ENCODE measurements at places on chromosomes 7 and 10. TPM values are rescaled to one million over a fixed set of nuclear protein-coding genes. Genes with fewer than 3 reads are reported as not detected.
A peak's percentile ranks its signal among the peaks of the same experiment; 100 is the strongest.

DNA sequence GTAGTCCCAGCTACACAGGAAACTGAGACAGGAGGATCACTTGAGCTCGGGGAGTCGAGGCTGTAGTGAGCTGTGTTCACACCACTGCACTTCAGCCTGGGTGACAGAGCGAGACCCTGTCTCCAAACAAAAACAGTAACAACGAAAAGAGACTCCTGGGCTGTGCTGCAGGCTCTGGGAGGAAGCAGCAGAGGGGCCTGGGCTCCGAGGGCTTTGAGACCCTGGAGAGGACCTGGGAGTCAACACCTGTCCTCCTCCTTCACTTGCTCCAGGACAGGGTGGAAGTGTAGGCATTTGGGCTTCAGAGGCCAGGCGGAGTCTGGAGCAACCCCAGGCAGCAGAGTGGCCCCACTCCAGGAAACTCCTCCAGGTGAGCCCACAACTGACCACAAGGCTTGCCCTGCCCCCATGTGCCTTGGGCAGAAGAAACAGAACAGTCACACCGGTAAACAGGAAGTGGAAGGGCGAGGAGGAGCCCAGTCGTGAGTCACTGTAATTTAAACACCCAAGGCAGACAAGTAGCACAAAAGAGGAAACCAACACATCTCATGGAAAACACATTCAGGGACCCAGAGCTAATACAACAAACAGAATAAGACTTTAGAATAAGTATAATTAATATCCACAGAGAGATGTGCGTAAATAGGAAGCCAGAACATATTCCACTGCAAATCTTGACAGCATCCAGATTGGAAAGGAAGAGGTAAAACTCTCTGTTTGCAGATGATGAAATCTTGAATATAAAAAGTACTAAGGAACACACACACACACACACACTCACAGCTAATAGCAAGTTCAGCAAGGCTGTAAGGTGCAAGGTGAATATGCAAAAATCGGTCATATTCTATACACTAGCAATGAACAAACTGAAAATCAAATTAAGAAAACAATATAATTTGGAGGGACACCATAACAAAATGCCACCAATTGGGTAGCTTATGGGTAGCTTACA, 20.5 kb upstream of the RASGEF1A start:
- DNase-seq, result no peak
- H3K27ac ChIP-seq, result no peak overlapping the region

The EXOC4 gene
- polyA plus RNA-seq, result 37.3 TPM

The DPY19L1 gene
- polyA plus RNA-seq, result 36.1 TPM

The SPDYE9 gene
- not detected for polyA plus RNA-seq

DNA sequence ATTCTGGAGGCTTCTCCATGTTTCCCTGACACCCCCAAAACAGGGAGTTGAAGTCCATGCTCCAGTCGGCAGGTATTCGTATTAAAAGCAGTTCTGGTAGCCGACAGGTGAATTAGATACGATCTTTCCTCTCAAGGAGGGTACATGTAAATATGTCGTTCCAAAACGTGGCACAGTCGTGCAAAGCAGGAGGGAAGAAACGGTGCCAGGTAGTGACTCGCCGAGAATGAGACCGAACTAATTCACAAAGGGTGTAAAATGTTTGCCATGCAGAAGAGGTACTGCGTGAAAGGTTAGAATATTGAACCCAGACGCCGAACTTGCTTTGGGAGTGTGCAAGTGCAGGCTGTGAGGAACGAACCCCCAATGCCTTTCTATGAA, 483 bp downstream of the EDRF1 start:
- H3K4me3 ChIP-seq, result peak overlapping the region; percentile 99
- peak overlapping the region; percentile 90 for H3K27ac ChIP-seq
- peaks cover 6% of the 10 kb centered on the region for H3K4me1 ChIP-seq
- no peaks in the 10 kb centered on the region for H3K27me3 ChIP-seq

GRCh38 chr10:33189363-33189762, 145.1 kb downstream of the NRP1 start:
- H3K27ac ChIP-seq, result no peak overlapping the region
- H3K36me3 ChIP-seq, result peaks cover 16% of the 10 kb centered on the region
- no peak overlapping the region for H3K4me3 ChIP-seq
- H3K4me1 ChIP-seq, result peaks cover 4% of the 10 kb centered on the region

The TWNK gene
- 20.0 TPM for polyA plus RNA-seq

- no peak for DNase-seq
- H3K36me3 ChIP-seq, result no peaks in the 10 kb centered on the region
- H3K4me1 ChIP-seq, result no peaks in the 10 kb centered on the region
Measured at GRCh38 chr7:135428011-135428410, 81.9 kb downstream of the CNOT4 start.

The TMEM270 gene
- 0.71 TPM for polyA plus RNA-seq

GRCh38 chr7:101125989-101126650, 784 bp upstream of the SERPINE1 start:
- DNase-seq, result no peak
- peak overlapping the region; percentile 61 for H3K27ac ChIP-seq
- H3K36me3 ChIP-seq, result peaks cover 40% of the 10 kb centered on the region
- H3K4me1 ChIP-seq, result peaks cover 14% of the 10 kb centered on the region
- peak overlapping the region; percentile 85 for H3K4me3 ChIP-seq

The GOLGA7B gene
- polyA plus RNA-seq, result 0.03 TPM

All from SK-N-SH (cell line).